ENCODE measurements at places on chromosomes 16 and 17.
A peak's percentile ranks its signal among the peaks of the same experiment; 100 is the strongest.

- peak; percentile 80 for DNase-seq
Observed at GRCh38 chr16:89507834-89508590, at the start of gene SPG7. Gene SPG7, plus strand, starts transcription at chr16:89508403. Its CDS starts 15 bp downstream, at chr16:89508418.

- no peak for DNase-seq
Observed at GRCh38 chr16:16100631-16101030, 122.7 kb downstream of the ABCC6 start.

GRCh38 chr16:73998707-73999106 is 297.9 kb upstream of the PSMD7 start:
- DNase-seq, result no peak

DNA sequence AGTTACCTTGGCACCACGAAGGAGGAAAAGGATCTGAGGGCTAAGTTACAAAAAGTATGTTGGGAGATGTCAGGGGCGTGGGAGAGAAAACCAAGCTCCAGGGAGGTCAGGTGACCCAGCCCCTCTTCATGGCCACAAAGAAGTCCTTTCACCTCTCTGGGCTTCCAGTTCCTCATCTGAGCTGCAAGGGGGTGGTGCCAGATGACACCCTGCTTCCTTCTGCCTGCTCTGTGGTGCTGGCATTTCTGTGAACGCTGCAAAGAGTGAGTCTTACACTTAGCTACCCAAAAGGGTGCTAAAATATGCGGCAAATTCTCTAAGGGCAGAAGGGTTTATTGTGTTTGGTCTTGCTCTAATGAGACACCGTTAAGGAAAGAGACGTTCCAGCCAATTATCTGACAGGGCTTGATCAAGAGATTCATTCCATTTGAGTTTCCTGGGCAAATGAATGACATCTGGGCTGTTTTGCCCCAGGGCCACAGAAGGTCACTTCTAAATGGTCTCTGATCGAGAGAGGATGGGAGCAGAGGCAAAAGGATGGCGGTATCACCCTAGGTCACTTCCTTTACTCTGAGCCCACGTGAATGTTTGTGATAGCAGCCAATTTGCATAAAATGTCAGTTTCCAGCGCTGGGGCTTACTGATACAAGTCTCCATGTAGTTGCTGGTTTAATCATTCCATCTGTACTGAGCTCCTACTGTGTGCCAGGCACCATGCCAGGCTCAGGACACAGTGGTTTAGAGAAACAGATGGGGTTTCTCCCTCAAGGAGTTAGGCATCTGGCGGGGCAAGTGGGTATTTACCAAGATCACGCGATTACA is 210.2 kb downstream of the KATNIP start:
- no peak for DNase-seq

GRCh38 chr16:69465083-69465721 is 40.8 kb downstream of the CYB5B start:
- no peak for DNase-seq

- DNase-seq, result no peak
Observed at GRCh38 chr17:28247671-28248555, 71.1 kb upstream of the TMEM97 start.

DNA sequence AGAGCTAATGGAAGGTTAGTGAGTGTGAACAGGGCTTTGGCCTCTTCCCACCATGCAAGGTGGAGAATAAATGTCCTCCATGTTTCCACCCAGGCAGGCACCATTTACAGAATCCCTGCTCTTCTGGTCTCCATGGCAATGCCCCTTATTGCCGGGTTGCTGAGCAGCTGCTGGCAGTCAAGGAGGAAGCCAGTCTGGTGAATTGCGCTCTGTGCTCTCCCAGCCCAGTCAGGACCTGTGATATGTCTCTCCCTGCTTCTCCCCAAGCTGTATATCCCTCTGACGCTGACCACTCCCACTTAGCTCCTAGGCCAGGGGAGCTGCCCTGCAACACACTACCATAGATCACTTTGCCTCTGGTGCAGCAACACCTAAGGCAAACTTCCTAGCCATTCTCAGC is 402.1 kb upstream of the ERCC4 start:
- DNase-seq, result no peak

GRCh38 chr17:41258406-41258805 is 3.2 kb downstream of the KRTAP9-9 start:
- no peak for DNase-seq

GRCh38 chr16:68079626-68080344 is 5.4 kb upstream of the NFATC3 start:
- peak; percentile 48 for DNase-seq

DNA sequence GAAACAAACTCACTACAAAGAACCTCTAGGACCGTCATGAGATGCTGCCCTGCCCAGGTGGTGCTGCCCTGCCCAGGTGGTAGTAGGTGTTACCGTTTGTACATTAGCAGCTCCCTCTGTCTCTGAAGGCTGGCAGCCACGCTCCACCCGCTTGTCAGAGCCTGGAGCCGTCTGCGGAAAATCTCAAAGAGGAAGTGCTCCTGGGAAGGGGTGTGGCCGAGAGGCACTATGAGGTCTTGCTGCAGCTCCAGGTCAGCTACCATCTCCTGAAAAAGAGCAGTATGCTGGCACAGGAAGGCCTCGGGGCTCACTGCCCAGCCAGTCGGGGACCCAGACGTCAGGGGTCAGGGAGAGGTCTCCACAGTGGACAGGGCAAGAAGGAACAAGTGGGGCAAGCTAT is 28.3 kb downstream of the ZNF276 start:
- DNase-seq, result no peak

DNA sequence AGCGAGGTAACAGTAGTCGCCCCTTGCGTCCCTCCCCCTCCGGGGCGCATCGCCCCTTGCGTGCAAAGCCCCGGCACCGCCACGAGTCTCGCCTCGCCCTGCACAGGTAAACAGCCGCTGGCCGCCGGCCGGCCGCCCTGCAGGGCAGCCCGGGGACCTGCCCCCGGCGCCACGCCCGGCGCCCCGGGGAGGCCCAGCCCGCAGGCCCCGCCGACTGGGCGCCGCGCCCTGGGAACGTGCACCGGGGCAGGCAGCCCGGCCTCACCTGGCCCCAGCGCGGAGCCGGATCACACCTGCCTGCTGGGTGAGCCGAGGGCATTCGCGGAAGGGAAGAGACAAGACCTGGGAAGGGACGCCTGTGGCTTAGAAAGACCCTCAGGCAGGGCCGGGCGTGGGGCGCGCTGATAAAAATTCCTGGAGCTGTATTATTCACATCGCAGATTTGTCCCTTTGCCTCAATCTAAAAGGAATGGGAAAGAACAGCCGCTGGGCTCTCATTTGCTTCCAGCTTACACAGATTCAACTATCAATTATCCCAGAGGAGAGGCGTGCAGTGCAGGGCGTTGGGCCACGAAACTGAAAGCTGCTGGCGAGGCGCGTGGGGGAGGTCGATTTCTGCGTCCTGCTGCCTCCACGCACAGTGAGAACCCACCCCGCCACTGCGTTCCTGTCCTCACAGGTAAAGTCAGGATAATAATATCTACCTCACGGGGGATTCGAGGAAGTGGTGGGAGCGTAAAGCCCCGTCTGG is 451.9 kb downstream of the SLC39A11 start:
- DNase-seq, result no peak

DNA sequence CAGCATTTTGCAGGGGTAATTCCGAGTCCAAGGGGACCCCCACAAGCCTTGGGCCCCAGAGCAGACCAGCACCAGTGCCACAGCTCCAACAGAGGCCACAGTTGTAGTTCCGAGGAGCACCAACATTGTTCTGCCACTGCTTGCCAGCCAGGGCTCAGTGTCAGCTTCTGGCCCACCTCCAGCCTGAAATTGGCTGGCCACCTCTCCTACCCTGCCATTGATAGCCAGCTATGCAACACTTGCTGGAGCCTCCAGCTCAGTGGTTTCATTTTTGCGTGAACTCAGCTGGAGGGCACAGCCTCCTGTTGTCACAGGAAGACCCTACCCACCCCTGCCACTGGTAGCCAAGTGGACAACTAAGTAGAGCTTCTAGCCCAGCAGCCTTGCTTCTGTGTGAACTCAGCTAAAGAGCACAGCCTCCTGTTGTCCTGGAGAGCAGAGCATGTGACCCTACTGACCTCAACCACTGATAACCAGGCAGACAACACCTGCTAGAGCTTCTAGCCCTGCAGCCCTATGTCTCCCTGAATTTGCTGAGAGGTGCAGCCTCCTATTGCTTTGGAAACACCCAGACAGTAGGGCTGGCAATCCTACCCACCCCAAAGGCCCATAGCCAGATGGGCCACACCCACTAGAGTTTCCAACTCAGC is 24.9 kb downstream of the HYDIN start:
- no peak for DNase-seq

GRCh38 chr16:56789360-56789759 is 59.4 kb downstream of the NUP93 start:
- no peak for DNase-seq

DNA sequence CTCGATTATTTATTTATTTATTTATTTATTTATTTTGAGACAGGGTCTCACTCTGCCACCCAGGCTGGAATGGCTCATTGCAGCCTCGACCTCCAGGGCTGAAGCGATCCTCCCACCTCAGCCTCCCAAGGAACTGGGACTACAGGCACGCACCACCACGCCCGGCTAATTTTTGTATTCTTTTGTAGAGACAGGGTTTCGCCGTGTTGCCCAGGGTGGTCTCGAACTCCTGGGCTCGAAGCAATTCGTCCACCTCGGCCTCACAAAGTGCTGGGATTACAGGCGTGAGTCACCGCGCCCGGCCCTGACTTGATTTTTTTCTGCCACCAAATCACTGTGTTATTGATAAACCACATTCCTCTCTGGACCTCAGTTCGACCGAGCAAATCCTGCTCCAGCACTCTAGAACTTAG is 758 bp upstream of the RPL23A start:
- no peak for DNase-seq

DNA sequence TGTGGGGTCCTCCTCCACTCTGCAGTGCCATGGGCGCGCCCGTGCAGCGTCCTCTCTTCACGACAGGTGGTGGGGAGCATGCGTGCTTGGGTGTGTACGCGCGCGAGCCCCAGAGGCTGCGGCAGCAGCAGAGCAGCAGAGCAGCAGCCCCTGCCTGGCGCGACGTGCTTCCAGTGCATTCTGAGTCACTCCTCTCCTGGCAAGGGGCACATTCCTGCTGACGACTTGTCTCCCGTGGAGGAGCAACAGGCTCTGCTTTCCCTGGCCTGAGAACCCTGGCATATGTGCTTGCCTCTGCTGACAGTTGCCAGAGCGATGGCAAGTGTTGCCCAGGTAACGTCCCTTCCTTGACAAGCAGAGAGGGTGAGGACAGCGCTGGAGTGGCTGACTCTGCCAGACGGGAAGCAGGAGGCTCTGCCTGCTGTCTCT is 133.8 kb upstream of the PLCG2 start:
- DNase-seq, result no peak

DNA sequence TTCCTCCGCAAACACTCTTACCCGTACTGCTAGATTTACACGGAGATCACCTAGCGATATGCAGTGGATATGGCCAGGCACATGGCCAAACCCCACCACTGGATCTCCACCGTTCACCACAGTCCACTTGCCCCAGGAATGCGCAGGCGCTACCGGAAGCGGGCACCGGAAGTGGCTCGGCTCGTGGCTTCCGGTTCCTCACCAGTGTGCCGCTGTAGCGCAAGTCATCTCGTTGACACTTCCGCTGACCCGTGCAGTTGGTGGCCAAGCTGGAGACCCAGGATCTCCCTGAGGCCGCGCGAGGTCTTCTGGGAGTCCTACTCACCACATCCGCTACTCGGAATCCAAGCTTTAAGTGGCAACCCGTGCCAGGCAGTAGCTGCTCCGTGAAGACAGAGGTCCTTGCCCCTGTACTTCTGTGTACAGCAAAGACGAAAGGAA is 11.5 kb downstream of the ZNF597 start:
- DNase-seq, result peak; percentile 10

DNA sequence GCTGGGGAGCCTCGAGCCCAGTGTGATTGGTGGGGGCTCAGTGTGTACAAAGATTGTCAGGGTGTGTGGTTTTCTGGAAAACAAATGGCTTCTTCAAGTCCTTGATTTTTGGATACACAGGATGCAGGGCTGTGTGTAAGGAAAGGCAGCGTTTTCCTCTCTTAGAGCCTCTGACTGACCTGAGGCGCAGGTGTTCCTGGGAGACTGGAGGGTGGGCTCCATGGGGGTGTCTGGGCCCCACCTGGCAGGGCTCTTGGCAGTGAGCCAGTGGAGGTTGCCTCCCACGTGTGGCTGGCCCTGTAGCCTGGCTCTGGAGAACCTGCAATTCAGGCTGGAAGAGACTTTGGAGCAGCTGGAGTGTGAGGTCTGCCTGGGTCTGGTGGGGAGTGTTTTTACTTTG is 5.0 kb downstream of the FOXK2 start:
- no peak for DNase-seq

DNA sequence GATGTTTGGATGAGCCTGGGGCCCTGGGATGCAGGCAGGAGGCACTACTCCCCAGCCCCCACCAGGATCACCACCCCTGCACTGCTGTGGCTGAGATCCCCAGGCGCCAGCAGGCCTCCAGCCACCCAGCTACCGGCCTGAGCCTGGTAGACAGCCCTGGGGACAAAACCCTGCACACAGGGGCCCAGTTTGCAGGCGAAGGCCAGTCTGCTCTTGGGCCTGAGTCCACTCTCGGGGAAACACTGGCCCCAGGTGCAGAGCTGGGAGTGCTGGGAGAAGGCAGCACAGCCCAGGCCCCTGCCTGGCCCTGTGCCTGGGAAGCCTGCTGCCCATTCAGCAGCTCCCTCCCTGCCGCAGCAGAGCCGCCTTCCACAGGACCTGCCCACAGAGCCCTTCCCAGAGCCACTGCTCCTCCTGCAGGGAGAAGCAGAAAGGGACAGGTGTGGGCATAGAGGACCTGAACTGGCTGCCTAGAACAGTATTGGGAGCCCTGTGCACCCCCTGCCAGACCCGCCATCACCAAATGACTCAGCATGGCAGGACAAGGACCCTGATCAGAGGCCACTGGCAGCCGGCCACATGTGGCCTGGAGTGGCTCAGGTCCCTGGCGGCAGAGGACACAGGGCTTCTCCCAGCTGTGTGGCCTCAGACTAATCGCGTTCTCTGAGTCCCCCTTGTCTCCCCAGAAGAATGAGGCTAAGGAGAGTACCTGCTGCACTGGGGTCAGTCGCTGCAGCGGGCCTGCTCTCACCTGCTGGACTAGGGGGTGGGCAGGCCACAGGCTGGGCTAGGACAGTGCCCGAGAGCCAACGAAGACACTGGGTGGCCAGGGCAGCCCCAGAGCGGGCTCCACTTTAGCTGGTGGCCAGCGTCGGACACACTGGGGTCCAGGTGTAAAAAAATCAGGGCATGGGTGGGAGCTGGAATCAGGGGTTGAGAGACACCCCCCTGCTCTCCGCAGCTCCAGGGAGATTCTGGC is 10.7 kb downstream of the MSRB1 start:
- no peak for DNase-seq

GRCh38 chr16:25005445-25006306 is 9.5 kb downstream of the ARHGAP17 start:
- DNase-seq, result no peak

All from stimulated activated CD8-positive, alpha-beta memory T cell treated with anti-CD3 and anti-CD28 coated beads, Interleukin-4, amount 100 ng/mL, for 4 hours (primary cell).